Esophagus squamous epithelium (tissue), 5 donors: ENCODE measurements at places on chromosomes 16 and 17. TPM values are rescaled to one million over a fixed set of nuclear protein-coding genes. Genes with fewer than 3 reads are reported as not detected.

NACA2 gene
- not detected for total RNA-seq

FGF11 gene
- 7.9 TPM for total RNA-seq

CFAP97D1 gene
- not detected for total RNA-seq

KLHL10 gene
- 0.57 TPM for total RNA-seq

POLR2C gene
- 63.6 TPM for total RNA-seq
